Activated CD8-positive, alpha-beta memory T cell treated with anti-CD3 and anti-CD28 coated beads for 48 hours (primary cell): ENCODE measurements at places on chromosomes 2 and 18.

- no peak for DNase-seq
These were observed 10.1 kb upstream of the TYMS start for GRCh38 chr18:647304-647703.

DNA sequence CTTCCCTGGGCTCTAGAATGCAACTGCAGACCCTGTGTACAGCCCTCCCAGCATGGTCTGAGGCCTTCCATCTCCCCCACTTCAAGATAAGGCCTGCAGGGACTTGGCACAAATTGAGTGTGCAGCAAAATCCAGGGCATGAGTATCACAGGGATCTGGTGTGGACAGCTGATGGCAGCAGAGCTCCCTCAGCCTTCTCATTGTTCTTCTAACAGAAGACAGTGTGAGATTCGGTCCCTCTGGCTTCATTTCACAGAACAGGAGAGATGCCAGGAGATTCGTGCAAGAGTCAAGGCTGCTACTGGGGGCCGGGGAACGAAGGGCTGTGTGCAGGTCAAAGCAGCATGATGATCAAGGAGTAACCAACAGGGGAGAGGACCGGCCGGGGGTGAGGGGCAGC is 85.8 kb downstream of the UXS1 start:
- DNase-seq: no peak

DNA sequence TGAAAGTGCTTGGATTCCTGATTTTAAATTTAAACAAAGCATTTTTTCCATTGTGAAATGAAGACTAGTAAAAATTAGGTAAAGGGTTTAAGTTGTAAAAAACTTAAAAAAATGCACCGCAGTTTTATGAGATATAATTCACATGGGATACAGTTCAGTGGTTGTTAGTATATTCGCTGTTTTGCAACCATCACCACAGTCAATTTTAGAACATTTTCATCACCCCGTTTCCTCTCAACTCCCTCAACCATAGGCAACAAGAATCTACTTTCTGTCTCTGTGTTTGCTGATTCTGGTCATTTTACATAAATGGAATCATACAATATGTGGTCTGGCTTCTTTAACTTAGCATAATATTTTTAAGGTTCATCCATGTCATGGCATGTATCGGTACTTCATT is 4.0 kb downstream of the DGKD start:
- DNase-seq: no peak

- DNase-seq: no peak
These were observed 715.8 kb upstream of the SOX11 start for GRCh38 chr2:4976407-4976806.

DNA sequence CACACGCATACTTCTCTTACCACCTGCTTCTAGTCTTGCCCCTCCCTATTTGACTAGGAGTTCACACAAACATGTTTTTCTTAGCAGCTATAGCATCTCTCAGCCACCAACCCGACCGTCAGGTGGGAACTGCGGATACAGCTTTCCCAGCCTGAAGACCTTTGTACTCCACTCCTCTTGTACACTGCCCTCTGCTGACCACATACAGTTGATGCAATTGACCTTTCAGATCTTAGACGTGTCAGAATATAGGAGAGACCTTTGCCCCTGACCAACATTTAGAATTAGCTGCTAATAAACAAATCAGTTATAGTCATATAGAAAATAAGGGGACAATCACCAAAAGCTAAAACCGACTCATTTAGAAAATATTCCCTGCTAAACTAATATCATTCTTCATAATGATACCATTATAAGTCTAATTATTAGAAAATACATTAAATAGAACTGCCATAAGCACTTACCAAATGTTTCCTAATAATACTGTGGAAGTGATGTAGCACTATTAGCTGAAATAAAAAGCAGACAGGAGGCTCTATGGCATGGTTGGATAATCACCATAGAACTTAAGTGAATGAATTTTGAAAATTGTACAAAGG is 208.4 kb downstream of the RAD51AP2 start:
- DNase-seq: no peak

DNA sequence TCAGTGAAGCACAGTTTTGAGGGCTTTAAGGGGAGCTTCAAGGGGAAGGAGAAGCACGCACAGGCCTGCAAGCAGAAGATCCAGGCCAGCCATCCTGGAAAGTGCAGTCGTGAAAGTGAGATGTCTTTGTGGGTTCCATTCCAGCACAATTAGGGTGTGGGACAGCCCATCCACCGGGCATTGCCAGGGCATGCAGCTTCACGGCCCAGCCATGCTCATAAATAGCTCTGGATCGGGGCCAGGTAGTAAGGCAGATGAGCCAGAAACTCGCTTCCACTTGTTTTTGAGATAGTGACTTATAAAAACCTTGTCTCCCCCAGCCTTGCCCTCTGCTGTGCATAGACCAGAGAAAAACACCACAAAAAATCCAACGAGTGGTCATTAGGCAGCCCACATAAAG is 21.0 kb downstream of the KDSR start:
- no peak for DNase-seq

DNA sequence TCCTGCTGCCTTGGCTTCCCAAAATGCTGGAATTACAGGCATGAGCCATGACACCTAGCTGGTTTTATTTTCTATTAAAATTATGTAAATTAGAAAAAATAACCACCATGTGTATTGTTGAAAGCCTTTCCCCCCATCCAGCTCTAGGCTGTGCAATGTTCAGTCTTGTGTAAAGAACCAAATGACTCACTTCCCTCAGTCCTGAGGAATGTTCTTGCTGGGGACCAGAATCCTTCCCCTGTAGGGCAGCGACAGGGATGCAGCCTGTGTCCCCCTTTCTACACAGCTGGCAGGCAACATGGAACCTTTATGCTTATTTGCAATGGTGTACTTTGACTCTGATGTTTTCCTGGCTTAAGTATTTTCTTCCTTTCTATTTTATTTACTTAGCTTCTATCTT is 29.4 kb downstream of the AOX1 start:
- DNase-seq: no peak

- no peak for DNase-seq
These were observed 17.5 kb downstream of the ACAA2 start for GRCh38 chr18:49795612-49796552.

DNA sequence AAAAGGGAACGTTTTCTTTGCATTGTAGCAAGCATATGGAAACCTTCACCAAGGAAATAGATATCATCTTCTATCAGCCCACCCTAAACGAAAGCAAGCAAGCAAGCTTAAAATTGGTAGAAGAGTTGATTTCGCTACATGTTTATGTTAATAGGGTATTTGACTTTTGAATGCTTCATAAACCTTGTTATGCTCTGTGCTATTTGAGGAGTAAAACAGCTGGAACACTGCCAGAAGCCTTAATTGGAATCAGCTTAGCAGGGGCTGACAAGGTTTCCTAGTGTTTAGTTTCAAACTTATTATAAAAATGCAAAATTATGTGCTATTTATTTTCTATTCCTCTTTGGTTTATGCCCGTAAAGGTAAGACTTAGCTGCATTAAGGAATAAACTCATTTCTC is 70.6 kb upstream of the LINC00305 start:
- no peak for DNase-seq

- no peak for DNase-seq
These were observed 89.7 kb downstream of the EIPR1 start for GRCh38 chr2:3287896-3288295.

GRCh38 chr2:223051693-223052289 is at the start of gene KCNE4:
Gene KCNE4, plus strand, starts transcription at chr2:223052190. Its CDS starts 641 bp downstream, at chr2:223052831.
- DNase-seq: no peak

DNA sequence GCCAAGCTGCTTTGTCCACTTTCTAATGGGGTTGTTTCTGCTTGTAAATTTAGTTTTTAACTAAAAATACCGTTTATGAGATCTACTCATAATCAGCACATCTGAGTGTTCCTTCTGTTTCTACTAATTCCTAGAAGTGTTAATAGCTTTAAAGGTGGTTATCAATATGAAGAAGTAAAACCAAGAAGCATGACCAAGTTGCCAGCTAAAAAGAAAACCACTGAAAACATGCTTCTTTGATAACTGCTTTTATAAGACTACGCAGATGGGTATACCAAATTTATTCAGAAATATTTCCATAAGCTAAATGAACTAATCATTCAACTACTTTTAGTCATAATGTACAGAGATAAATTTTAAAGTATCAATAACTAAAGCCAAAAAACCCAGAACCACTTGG is 101.8 kb downstream of the C2orf74 start:
- no peak for DNase-seq

- no peak for DNase-seq
These were observed 53.8 kb downstream of the EFEMP1 start for GRCh38 chr2:55869637-55870325.

DNA sequence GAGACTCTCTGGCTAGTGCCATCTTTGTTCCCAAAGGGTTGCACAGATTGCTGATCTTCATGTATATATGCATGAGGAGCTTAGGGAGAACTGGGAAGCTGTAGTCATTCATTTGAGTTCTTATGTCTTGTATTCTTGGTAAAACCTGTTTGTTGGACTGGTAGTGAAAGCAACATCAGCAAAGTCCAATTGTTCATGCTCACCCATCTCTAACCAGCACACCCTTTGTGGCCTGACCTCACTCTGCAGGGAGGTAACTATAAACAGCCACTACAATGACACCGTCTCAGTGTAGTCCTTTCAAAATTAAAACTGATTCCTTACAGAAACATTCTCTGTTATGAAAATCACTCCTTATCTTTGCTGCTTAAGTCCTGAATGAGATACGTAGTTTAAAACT is 13.9 kb upstream of the LMAN1 start:
- no peak for DNase-seq

- DNase-seq: no peak
These were observed at the start of gene B3GNT7 for GRCh38 chr2:231395188-231396057. Gene B3GNT7, plus strand, starts transcription at chr2:231395710. Its CDS starts 94 bp downstream, at chr2:231395804.

DNA sequence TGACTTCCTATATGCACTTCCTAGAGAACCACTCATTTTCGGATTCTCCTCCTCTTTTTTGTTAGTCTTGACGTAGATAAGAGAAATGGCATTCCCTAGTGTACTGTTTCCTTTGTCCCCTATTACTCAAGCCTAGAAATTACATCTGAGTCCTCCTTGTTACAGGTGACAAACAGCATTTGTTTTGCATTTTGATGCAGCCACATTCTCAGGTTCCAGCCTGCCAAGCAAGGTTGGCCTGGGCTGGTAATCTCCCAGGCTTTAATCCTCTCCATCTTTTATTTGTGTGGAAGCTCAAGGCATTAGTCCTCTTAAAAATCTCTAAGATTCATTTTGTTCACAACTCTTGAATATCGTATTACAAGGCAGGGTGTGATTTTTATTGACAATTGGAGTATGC is 318.0 kb upstream of the NRP2 start:
- DNase-seq: no peak

GRCh38 chr2:233386382-233387041 is 32.2 kb downstream of the DGKD start:
- DNase-seq: no peak

DNA sequence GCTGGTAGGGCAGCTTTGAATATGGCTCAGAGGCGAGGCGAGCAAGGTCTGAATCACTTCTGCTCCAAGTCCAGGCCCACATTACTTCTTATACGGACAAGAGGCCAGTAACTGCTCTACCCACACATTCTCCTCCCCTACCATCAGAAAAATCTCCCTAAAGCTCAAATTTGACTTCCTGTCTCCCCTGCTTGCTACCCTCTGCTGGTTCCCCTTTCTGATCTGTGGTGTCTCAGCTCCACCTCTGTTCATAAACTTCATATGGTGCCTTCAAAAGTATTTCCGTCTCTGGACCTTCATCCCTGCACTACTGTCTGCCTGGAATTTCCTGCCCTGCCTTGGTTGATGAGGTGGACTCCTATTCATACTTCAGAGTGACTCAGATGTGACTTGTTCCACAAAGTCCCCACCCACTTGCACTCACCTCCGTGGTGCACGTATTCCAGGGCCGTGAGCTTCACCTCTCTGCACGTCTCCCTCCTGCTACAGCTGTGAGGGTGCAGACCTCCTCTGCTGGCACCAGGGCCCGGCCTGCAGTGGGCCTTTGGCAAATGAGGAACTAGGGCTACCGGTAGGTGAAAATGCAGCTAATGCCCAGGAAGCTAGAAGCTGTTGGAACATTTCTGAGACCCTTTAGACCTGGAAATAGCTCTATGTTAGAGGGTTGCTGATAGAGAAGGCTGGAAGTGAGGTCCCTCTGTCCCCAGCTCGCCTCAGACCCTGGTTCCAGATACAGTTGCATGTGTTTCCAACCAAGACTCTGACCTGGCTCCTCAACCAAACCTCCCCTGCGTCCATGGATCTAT is 24.6 kb upstream of the KCMF1 start:
- peak; percentile 56 for DNase-seq

DNA sequence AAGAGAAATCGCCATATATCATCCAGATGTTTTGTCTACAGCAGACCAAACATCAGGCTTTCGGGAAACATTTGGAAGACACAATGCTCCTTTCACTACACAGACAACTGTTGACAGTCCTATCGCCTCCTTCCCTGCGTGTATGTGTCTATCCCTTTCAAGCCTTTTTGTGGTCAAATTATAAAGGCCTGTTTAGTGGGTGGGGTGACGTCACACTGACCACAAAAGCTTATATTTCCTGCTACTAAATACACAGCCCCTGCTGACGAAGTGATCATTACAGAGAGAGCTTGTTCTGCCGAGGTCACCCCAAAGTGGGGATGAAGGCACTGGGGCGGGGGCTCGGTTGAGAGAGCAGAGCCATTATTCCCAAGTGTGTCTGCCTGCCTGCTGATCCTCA is 302.7 kb upstream of the TNP1 start:
- DNase-seq: peak; percentile 30

- DNase-seq: no peak
These were observed 46.7 kb upstream of the ACVR1 start for GRCh38 chr2:157922815-157923214.

GRCh38 chr2:72220170-72220569 is 72.5 kb upstream of the CYP26B1 start:
- DNase-seq: no peak

DNA sequence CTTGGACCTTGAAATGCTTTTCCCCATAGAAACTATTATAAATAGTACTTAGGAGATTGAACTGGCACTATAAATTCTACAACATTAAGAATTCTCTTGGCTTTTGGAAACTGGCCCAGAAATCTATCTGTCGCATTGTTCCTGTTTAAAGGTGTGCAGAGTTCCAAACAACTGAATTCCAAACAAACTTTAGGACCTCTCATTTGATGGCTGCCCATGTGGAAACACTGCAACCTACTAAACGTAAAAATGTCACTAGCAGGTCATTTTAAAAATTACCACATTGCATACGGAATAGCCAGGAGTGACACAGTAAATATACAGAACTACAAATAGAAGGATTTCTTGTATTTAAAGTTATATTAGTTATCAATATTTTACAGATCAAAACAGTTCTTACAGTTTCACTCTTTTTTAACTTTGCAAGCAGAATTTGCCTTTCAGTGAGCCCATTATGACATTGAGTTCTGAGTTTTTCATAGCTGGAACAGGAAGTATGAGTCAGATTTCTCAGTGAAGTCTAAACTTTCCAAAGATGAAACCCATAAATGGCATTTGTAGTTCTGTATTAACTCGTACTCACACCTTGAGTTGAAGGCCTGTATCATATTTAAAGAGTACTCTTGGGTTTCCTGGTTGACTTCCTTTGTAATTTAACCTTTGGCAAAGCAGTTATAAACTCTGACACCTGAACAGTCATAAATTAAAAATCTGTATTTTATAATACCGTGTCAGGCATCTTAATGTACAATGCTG is 142.3 kb upstream of the BOD1L2 start:
- no peak for DNase-seq
